ENCODE measurements at places on chromosomes 2 and 18. TPM values are rescaled to one million over a fixed set of nuclear protein-coding genes. Genes with fewer than 3 reads are reported as not detected.

The ESPNL gene
- total RNA-seq, result 0.61 TPM

The SPATA3 gene
- total RNA-seq, result not detected

The RBM43 gene
- total RNA-seq, result 5.2 TPM

The AKAIN1 gene
- not detected for total RNA-seq

The NPHP1 gene
- total RNA-seq, result 7.3 TPM

The FLACC1 gene
- 1.4 TPM for total RNA-seq

DNA sequence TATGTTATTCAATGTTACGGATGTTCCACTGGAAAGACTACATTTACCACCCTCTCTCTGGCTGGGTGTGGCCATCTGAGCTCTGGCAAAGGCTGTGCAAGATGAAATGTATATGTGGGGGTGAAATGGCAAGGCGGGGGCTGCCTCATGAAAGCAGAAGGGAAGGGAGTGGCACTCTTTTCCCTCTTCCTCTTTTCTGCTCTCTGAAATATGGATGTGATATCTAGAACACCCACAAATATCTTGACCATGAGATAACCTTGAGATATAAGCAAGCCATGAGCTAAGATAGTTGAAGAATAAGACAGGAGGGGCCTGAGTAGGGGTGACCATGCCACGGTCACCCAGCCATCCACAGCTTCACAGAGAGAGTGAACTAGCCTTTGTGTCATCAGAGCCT lies 367.8 kb upstream of the ID2 start:
- DNase-seq, result no peak

- no peak for DNase-seq
Observed at GRCh38 chr2:26945991-26946750, 24.3 kb upstream of the MAPRE3 start.

- no peak for DNase-seq
Observed at GRCh38 chr18:58756148-58756547, 84.9 kb downstream of the MALT1 start.

DNA sequence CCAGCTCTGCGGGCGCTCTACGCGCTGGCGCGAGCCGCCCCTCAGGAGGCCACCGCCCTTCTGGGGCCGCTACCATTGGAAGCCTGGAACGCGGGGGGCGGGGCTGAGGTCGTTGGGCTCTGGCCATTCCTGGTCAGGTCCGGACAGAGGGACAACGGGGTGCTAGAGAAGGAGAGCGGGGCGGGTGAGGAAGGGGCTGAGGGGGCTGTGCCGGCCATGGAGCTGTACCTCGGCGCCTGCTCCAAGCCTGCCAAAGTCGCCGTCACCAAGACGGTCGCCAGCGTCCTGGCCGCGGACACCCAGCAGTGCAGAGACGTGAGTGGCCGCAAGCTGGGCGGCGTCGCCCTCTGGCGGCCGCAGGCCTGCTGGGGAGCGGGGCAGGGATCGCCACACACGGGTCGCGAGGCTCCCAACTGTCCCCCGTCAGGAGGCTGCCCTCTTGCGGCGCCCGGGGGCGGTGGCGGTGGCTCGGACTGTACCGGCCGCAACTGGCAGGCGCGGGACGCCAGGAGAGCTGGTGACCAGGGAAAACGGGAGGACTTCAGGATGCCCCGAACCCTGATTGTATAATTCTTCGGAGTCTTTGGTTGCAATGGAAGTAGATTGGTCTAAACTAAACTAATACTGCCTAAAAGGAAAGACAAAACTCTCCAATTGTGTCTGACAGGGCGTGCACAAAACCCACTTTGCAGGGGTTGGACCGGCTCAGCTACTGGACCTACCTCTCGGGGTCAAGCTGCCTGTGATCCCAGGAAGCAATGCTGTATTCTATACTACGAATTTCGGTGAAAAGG lies at the start of gene FSIP2:
Gene FSIP2 (plus strand): TSS at position 126 of the 794 bp plus-strand sequence. CDS start 91 bp downstream, at position 217.
- DNase-seq, result peak; percentile 98

DNA sequence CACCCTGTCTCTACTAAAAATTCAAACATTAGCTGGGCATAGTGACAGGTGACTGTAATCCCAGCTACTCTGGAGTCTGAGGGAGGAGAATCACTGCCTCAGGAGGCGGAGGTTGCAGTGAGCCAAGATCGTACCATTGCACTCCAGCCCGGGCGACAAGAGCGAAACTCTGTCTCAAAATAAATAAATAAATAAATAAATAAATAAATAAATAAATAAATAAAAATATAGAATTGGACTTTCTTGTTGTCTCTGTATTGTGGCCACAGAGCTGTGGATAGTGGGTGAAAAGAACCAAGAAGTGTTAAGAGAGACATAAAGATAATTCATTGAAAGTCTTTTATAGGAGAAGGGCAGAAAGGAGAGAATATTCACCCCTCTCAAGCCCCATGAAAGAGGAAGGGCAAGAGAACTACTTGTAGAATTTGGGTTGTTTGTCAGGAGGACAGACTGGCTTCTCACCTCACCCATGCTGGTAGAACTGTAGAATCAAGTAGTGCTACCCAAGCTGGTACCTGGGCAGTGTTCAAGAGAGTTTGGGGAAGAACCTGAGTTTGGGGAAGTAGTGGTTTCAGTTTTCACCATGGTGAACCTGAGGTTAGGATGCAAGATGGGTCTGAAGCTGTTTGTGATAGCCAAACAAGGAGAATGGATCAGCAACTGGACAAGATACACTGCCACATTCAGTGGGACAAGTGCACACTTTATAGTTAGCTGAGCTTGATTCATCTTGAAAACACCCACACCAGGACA lies 256.5 kb downstream of the CD226 start:
- no peak for DNase-seq

- no peak for DNase-seq
Observed at GRCh38 chr2:198375083-198375410, 570.7 kb downstream of the PLCL1 start.

DNA sequence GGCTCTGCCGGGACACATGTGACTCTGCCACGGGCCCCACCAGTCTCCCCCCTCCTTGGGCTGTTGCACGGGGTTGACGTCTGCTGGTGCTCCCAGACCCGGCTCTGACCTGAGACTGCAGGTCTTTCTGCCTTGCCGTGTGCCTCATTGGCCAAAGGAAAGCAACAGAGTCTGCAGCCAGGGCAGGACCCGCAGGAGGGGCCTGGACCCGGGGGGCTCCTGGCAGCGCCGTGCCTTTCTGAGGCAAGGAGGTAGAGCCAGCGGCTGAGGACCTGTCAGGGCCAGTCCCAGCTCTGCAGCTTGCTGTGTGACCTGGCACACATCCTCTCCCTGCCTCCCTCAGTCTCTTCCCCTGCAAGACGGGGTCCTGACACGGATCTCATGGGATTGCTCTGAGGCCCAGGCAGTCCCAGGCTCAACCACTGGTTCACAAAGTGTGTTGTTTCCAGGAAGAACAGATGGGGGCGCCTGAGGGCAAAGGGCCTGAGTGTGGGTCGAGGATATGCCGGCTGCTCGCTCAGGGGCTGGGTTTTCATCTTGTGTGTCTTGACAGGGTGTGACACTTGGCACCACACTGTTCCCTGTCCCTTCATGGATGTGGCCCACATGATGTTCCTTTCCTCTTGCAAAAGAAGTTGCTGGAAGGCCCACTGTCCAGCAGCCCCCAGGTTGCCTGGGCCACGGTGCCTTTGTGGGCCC lies 9.0 kb downstream of the CAPN10 start:
- DNase-seq, result no peak

DNA sequence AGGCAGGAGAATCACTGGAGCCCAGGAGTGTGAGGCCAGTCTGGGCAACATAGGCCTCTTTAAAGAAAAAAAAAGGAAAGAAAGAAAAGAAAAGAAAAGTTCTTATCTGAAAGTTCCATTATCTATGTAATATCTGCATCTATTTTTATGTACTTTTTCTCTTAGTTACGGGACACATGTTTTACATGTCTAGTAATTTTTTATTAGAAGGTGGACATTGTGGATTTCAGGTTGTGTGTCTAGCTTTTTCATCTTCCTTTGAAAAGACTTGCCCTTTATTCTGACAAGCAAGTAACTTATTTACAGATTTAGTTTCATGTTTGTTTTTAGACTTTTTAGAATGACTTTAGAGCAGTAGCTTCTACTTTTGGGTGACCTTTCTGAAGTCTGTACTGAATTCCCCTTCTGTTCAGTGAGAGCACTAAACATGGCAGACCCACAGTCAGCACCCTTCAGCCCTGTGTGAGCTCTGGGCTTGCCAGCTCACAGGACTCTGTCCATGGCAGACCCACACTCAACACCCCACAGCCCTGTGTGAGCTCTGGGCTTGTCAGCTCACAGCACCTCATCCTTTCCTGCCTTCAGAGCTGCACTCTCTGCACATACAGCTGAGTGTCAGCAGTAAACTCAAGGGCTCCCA lies 17.5 kb downstream of the TRAPPC12 start:
- DNase-seq, result no peak

DNA sequence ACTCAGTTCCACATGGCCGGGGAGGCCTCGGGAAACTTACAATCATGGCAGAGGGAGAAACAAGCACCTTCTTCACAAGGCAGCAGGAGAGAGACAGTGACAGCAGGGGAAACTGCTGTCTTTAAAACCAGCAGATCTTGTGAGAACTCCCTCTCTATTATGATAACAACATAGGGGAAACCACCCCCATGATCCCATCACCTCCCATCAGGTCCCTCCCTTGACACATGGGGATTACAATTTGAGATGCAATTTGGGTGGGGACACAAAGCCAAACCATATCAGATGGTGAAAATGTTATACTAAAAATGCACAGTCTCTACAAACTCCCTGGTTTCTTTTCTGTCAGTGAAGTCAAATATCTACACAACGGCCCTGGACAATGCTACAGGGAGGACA lies 9.2 kb downstream of the TMEM18 start:
- DNase-seq, result no peak

GRCh38 chr18:22709288-22710060 lies 223.7 kb upstream of the RBBP8 start:
- no peak for DNase-seq

GRCh38 chr2:217261452-217261851 lies 401.6 kb upstream of the TNP1 start:
- peak; percentile 58 for DNase-seq

DNA sequence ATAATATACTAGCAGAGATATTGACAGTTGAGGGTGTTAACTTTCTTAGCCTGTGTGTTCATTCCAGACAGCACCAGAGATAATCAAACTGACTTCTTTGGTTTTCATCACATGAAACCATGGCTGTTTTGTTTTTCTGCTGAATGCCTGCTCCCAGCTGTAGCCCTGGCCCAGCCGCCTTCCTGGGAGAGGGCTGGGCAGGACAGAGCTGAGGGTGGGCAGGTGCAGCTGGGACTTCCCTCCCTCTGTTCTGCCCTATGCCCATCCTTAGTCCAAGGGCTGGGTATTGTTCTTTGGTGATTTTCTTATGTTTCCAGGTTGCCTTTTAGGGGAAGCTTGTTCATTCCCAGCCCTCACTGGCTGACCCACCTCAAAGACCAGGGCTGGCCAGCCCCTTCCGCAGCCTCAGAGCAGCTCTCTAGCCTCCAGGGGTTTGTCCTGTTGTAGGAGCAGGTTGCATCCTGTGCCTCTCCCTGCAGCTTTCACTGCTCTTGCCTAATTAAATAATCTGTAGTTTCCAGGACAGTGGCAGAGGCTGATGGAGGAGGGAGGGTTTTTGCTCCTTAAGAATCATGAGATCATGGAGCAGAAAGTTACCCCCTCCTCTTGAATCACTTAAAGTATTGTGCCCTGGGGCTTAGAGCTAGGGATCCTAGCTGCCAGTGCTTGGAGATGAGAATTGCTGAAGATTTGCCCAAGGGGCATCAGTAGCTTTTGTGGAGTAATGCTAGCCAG lies 61.4 kb downstream of the MTCL1 start:
- DNase-seq, result no peak

- DNase-seq, result no peak
Observed at GRCh38 chr2:56013475-56013874, 89.9 kb upstream of the EFEMP1 start.

DNA sequence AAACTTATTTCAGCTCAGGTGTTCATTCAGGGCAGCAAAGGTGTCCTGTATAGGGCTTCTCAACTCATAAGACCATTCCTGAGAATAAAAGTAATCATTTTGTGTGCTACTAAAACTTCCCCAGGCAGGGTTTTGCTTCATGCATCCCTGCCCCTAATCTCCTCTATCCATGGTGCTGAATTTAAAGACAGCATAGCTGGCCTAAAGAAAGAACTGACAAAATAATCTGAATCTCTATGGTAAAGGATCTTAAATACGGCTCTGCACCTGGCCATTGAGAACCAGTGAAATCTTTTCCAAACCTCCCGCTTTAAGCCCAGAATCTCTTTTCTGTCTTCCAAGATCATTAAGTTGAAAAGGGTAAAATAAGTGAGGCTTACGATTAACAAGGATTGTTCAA lies 292.1 kb upstream of the KLHL29 start:
- DNase-seq, result no peak

DNA sequence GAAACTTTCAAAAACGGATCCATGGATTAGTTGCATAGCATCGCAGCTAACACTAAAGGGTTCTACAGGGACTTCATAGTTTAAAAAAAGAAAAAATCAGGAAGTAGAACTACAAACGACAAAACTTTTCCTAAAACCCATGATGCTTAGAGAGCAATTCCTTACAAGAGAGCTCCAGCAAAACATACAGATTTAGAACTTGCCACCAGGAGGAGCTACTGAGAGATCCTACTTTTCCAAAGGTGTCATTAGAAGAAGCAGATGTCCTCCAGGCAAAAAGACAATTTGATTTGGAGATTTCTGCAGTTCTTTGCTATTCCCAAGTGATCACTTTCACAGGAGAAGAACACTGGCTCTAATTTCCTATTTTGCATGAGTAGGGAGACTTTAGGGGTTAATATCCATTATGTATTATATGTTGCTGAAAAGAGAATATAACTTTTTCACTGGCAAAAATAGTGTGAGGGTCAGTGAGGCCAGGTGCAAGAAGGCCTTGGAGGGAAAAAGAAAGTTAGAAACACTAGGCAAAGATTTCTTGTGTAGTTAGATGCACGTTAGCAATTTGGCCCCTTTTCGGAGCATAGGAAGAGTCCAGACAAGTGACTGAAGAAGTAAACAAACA lies 436.2 kb downstream of the SUCLG1 start:
- peak; percentile 60 for DNase-seq

All from Calu3 (cell line).